NB4 (cell line): ENCODE measurements at places on chromosomes 13 and 19.

DNA sequence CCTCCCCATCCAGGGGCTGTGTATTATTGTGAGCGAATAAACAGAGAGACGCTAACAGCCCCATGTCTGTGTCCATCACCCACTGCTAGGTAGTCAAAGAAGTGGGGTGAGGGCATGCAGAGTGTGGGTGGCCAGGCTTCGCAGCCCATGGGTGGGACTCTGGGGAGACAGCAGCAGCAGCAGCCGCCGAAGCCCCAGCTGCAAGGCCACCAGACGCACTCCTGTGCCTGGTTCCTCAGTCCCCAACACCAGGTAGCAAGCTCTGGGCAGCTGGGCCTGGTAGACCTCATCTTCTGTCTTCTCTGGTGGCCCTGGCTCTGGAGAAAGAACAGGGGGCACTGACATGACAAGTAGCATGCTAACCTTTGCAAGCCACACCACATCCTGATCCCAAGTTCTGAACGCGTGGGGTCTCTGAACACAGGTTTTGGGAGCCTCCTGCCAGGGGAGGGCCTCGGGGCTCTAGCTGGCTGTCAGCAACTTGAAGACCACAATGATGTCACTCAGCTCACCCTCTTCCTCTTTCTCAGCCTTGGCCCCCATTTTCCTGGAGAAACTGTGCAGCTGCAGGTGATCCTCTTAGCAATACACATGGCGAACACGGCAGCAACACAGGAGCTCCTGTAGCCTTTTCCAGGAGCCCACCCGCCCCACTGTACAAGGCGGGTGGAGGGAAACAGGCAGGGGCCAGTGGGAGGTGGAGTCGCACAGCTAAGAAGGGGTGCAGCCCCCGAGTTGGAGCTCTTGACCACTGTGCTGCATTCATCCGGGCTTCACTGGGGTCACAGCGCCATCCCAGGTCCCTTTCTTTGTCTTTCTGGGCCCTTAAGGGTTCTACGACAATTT lies 5.8 kb downstream of the FUZ start:
- peak; percentile 82 for DNase-seq

- DNase-seq: peak; percentile 66
Measured at GRCh38 chr13:20160306-20161274, at the start of gene GJA3. Gene GJA3 (minus strand): TSS chr13:20161052. CDS start chr13:20143288, 17,764 bp downstream.

- no peak for DNase-seq
Measured at GRCh38 chr13:51834581-51835171, 10.3 kb downstream of the TMEM272 start.

DNA sequence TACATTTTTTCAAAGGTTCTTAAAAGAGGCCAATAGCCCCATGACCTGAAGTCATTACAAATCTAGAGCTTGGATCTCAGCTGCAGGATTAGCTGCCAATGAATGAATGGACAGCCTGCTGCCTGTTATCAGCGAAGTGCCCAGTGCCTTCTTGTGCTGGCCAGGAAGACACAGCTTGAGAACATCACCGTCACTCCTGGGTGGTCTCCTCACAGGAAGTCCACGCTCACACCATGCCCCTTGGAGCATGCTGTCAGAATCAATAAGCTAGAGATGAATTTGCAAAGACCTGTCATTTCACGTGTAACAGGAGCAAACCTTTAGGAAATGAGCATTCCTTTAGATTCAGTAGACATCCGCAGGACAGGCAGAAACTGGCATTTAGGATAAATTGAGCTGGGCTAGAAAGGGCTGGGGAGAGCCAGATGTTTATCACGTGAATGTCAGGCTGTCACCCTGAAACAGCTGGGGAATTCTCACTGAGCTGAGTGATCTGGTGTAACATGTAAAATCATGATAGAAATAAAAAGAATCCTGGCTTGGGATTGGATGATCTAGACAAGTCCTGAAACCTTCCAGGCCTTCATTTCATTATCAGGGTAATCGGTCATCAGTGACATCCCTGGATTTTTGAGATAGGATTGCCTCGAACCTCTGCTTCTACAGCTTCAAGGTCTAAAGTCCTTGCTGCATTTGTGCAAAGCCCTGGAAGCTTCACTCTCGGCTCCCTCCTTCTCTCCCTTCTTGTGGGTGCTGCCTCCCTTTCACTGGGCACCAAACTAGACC lies 49.9 kb upstream of the MEDAG start:
- DNase-seq: no peak

DNA sequence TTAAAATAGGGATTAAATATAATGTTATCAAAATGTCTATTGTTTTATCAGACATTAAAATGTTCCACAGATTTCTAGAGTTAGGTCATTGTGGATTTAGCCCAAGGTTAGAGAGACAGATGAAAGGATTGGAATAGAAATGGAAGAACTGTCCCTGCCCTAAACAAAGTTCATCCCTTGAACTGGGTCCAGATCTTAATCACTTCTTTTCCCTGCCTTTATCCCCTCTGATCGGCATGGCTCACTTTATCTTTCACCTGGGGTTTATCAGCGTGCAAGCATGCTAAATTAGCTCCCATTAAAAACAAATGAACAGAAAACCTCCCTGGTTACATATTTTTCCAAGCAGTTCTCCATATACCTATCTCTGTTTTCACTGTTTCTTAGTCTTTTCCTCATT lies 23.4 kb upstream of the ARGLU1 start:
- DNase-seq: no peak

- no peak for DNase-seq
Measured at GRCh38 chr13:42926555-42926954, 65.5 kb downstream of the EPSTI1 start.

- no peak for DNase-seq
Measured at GRCh38 chr19:30271816-30272215, 100.4 kb upstream of the ZNF536 start.

DNA sequence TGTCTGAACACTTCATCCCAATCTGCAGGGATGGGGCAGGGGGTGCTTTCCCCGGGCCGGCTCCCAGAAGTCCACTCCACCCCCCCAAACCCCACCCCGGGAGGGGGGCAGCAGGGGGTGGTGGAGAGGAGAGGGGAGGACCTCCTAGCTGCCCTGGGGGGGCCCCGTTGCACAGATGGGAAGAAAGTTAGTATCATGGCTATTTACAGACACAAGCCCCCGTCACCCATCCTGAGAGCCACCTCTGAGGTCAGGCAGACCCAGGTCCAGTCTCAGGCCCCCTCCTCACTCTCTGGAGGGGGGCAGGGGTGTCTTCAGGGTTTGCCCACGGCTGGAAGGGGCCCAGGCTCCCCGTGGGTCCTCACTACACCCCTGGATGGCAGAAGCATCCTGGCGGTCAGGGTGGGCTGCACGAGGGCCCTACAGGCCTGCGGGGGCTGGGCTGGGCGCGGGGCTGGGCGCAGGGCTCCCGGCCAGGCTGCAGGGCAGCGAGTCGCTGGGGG lies 5.8 kb upstream of the REXO1 start:
- DNase-seq: no peak

GRCh38 chr19:54475706-54476105 lies 2.6 kb upstream of the CDC42EP5 start:
- DNase-seq: no peak

GRCh38 chr13:23852351-23852750 lies 36.8 kb downstream of the MIPEP start:
- DNase-seq: no peak

GRCh38 chr19:51712461-51713081 lies 11.2 kb downstream of the HAS1 start:
- peak; percentile 44 for DNase-seq

GRCh38 chr13:66635526-66635925 lies 594.6 kb downstream of the PCDH9 start:
- DNase-seq: no peak

DNA sequence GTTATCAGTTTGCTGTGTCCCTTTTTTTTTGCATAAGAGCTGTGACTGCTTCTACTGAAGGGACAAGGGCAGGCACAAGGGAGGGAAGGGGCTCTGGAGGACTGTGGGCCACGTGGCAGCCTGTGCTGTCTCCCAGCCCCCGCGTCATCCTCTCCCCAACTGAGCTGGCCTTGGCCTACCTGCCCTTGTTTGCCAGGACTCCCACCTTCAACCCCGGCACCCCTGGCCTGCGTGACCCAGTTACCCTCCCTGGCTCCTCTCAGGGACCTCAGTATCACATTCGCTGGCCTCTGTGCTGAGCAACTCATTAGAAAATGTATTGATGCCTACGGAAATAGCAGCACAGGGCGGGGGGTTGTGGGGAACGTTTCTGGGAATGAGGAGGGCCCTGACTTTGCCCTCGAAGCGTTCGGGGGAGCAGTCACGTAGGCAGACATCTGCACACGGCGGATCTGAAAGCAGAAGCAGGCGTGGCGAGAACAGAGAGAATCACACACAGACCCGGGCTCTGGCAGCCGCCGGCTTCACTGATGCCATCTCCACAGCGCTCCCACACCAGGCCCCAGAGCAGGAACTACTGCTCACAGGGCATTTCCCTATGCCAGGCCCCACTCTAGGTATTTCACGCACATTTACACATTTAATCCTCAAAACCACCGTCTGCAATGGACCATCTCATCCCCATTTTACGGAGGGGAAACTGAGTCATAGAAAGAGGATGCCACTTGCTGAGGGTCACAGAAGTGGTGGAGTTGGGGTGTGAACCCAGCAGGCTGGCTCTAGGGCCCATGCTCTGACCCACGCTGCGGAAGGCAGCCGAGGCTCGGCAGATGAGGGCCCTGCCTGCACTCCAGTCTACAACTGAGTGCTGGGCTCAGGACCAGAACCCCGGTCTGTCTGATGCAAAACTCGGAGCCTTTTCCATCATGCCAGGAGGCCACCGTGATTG lies 5.7 kb upstream of the ATF5 start:
- no peak for DNase-seq

GRCh38 chr13:100630555-100630954 lies 42.0 kb upstream of the GGACT start:
- no peak for DNase-seq

- DNase-seq: no peak
Measured at GRCh38 chr19:35725216-35725861, 7.5 kb downstream of the KMT2B start.

DNA sequence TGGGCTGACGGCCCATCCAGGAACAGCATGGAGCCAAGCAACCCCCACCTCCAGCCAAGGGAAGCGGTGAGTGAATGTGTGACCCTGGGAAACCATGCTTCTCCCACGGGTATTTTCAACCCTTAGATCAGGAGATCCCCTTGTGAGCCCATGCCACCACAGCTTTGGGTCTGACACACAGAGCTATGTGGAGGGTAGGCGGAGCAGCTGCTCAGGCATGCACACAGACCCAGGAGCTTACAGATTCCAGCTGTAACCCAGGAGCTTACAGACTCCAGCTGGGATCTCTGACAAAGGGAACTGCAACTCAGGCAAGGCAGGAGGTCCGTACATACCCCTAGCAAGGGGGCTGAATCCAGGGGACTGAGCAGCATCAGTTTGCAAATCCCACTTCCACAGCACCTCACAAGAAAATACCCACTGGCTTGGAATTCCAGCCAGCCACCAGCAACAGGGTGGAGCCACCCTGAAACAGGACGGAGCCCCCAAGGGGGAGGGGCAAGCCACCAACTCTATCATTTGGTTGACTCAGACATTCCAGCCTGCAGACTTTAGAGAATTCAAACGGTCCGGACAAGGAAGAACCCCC lies 40.8 kb upstream of the RFXAP start:
- DNase-seq: no peak

- no peak for DNase-seq
Measured at GRCh38 chr13:95121516-95121915, 179.7 kb downstream of the ABCC4 start.

- peak; percentile 73 for DNase-seq
Measured at GRCh38 chr13:107205318-107206104, 637.6 kb upstream of the ARGLU1 start.

- no peak for DNase-seq
Measured at GRCh38 chr19:28066161-28066560, 1146.8 kb downstream of the UQCRFS1 start.

DNA sequence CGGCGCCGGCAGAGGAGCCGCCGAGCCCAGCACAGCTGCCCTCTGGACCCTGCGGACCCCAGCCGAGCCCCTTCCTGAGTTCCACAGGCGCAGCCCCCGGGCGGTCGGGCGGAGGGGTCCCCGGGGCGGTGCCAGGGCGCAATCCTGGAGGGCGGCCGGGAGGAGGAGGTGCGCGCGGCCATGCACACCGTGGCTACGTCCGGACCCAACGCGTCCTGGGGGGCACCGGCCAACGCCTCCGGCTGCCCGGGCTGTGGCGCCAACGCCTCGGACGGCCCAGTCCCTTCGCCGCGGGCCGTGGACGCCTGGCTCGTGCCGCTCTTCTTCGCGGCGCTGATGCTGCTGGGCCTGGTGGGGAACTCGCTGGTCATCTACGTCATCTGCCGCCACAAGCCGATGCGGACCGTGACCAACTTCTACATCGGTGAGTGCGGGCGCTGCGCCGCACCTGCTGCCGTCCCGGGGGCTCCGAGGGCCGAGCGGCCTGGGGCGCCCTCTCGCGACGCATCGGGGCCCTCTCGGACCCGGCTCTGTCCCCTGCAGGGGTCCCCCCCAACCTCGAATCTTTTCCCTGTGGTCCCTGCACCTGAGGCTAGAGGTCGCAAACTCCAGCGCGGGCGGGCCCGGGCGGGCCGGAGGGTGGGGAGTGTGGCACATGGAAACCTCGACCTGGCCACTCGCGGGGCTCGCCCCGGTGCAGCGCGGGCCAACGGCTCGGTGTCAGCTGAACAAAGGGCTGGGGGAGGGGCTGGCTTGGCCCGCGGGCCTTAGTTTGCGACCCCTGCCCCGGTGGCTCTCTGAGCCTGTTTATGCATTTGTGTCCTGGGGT lies at the start of gene KISS1R:
Gene KISS1R (plus strand): TSS at position 11 of the 829 bp plus-strand sequence. CDS start 170 bp downstream, at position 181.
- peak; percentile 56 for DNase-seq

DNA sequence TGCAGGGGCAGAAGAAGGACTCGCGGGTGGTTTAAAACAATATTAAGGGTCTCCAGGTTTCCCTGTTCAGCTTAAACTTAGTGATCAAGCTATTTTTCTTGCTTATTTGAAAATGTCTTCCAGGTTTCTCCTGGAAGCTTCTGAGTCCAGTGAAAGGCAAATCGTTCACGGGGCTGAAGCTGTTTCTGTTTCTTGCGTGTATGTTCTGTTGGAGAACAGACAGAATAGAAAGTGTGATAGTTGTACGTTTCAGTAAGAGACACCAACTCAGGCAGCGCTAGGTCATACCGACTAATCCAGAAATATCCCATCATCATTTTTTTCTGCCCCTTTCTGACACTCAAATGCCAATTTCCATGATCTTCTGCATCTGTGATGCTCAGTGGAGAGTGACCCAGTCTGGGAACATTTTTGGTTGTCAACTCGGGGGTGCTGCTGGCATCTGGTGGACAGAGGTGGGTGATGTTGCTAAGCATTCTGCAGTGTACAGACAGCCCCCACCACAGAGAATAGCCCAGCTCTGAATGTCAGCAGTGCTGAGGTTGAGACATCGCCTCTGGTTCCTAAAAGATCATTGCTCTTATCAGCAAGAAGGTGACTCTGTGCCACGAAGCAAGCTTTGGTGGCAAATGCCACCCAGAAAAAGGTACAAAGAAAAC lies 4.3 kb downstream of the KLF2 start:
- DNase-seq: peak; percentile 45
